Hematopoietic multipotent progenitor cell treated with erythropoietin and hydrocortisone succinate and interleukin-3 and kit ligand, for 4 days (in vitro differentiated cells): ENCODE measurements at places on chromosomes 5 and 9.

DNA sequence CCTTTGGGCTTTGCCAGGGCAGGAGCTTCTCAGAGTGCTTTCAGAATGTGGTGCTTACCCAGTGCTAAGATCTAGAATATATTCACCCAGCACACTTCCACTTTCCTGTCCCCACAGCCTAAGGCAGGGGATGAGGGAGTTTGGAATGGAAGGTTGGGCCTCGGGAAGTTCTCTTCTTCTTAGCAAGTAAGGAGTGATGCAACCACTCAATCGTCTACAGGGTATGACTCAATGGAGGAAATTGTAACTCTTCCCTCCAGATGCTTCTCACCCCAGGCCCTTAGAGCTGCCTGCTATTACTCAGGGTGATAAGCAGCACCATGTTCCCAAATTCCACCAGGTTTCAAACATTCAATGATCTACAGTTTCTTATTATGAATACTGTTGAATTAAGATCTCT, 30.8 kb upstream of the AGGF1 start:
- DNase-seq = peak; percentile 22

DNA sequence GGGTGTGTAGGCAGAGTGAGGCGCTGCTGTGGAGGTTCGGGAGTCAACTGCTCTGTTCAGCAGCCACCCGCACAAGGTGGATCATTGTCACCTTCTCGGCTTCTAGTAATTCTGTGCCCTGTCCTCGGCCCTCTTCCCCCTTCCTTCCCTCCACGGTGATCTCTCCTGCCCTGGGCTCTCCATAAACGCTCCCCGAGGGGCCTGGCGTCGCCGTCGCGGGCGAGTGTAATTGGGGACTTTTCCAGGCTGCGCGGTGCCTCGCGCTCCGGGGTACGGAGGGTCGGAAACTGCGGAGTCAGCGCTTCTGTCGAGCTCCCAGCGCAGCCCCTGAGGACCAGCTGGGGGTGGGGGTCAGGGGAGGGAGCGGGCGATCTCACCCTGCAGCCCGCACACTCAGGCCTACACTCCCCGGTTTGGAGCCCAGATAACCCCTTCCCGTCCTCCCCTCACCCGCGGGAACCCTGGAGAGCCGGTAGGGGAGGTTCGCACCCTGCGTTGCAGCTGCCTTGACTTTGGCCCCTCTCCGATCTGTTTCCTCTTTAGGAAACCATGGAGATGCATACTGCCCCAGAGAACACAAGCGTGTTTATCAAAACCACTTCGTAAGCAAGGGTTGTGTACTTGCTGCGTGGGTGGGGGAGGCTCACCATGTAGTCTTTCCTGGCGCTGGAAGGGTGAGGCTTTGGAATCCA, 188.3 kb upstream of the ZNF618 start:
- DNase-seq = peak; percentile 33

DNA sequence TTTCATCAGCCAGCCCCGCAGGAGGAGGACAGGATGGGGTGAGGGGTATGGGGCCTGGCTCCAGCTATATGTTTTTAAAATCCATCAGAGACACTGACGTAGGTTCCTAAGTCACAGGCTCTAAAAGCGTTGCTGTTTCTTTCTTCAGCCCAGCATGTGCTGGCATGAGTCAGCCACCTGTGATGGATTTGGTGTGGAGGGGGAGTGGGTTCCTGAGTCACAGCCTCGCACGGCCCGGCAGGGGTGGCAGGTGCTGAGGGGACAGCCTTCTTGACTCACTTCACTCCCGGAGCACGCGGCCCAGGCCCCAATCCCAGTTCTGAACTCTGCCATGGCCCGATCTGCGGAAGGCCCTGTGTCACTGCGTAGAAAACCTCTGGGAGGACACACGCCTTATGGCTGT, 38.8 kb upstream of the RPL26L1 start:
- DNase-seq = no peak

DNA sequence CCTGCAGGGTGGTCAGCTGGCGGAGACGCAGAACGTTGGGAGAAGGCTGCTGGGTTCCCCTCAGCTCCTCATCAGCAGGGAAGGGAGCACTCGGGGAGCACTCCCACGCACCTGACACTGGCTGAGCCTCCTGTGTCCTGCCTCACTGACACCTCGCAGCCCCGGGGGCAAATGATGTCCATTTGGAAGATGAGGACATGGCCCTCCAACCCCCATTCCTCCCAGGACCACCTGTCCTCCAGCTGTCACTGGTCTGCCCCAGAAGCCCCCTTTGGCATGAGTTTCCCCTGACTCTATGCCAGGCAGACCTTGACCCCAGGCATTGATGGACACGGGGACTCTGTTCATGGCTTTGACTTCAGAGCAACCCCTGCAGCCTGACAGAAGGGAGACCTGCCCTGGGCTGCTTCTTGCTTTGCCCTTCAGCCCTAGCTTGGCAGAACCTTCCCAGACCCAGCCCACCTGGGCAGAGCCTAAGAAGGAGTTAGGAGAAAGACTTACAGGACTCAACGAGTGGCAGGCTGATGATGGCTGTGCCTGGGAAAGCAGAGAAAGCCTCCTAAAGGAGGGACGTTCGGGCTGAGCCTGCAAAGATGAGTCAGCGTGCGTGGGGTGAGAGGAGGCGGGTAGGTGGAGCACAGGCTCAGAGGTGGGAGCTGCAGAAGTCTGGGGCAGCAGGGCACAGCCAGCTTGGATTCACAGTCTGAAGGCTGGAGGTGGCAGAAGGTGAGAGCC, 90.6 kb downstream of the LMX1B start:
- DNase-seq = peak; percentile 27

- no peak for DNase-seq
Measured at GRCh38 chr5:135236228-135236907, 162.7 kb downstream of the MACROH2A1 start.
